ENCODE measurements at places on chromosomes 2 and 18.

GRCh38 chr2:232731470-232731869 is 34.3 kb downstream of the GIGYF2 start:
- no peak for DNase-seq

GRCh38 chr2:43228321-43228751 is 1.9 kb upstream of the ZFP36L2 start:
- DNase-seq, result peak; percentile 46

GRCh38 chr18:24502667-24503523 is 42.5 kb downstream of the HRH4 start:
- DNase-seq, result no peak

GRCh38 chr18:41226911-41227310 is 728.1 kb upstream of the PIK3C3 start:
- DNase-seq, result no peak

- DNase-seq, result no peak
Measured at GRCh38 chr2:157468931-157469708, 25.2 kb upstream of the CYTIP start.

DNA sequence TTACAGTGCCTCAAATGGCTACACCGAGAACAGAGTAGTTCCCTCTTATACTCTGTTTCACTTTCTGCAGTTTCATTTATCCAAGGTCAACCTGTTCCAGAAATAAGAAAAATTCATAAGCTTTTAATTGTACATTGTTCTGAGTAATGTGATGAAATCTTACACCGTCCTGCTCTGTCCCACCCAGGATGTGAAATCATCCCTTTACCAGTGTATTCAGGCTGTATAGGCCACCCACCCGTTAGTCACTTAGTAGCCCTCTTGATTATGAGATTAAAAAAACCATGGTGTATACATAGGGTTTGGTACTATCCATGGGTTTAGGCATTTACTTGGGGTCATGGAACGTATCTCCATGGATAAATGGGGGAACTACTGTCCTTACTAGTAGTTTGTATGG is 29.8 kb downstream of the STARD6 start:
- no peak for DNase-seq

Measured in globus pallidus (tissue), 1 donor.